ENCODE measurements at places on chromosomes 7 and 10. TPM values are rescaled to one million over a fixed set of nuclear protein-coding genes. Genes with fewer than 3 reads are reported as not detected.

C10orf143 gene
- 0.94 TPM for total RNA-seq

HPS1 gene
- total RNA-seq, result 47.4 TPM

DNAJC12 gene
- total RNA-seq, result 0.90 TPM

CYP3A5 gene
- total RNA-seq, result 0.22 TPM

GRID2IP gene
- total RNA-seq, result 1.7 TPM

CYTH3 gene
- total RNA-seq, result 12.3 TPM

AKR1D1 gene
- total RNA-seq, result 0.31 TPM

OGDHL gene
- total RNA-seq, result 21.9 TPM

PON1 gene
- 0.90 TPM for total RNA-seq

CARD11 gene
- 20.0 TPM for total RNA-seq

FAM221A gene
- 13.4 TPM for total RNA-seq

PDE6C gene
- not detected for total RNA-seq

ANKRD1 gene
- 0.13 TPM for total RNA-seq

TMEM178B gene
- total RNA-seq, result 11.3 TPM

ITIH2 gene
- total RNA-seq, result not detected

DDX50 gene
- 50.2 TPM for total RNA-seq

DEPP1 gene
- 1.7 TPM for total RNA-seq

BLVRA gene
- 40.7 TPM for total RNA-seq

UROS gene
- total RNA-seq, result 42.3 TPM

MSS51 gene
- 1.4 TPM for total RNA-seq

CLCN1 gene
- 0.13 TPM for total RNA-seq

CFAP69 gene
- total RNA-seq, result 2.9 TPM

CYREN gene
- total RNA-seq, result 72.0 TPM

GPER1 gene
- 0.22 TPM for total RNA-seq

STARD3NL gene
- total RNA-seq, result 33.5 TPM
